ENCODE measurements at places on chromosomes 4 and X. TPM values are rescaled to one million over a fixed set of nuclear protein-coding genes. Genes with fewer than 3 reads are reported as not detected.

DNA sequence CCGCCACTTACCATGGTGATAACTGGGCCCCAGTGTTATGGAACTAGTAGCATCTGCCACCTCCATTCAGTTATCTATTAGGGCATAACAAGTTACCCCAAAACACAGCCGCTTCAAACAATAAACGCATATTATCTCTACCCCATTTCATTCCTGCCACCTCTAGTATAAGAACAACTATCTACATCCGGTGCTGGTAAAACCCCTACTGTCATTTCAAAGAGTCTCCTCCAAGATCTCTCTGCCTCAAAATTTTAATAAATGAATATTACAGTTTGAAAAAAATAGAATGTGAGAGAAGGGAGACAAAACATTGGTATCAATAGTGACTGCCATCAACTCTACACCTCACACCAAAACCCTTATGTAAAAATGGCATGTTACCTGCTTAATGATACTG, 35.5 kb upstream of the RBPJ start:
- no peak for DNase-seq

DNA sequence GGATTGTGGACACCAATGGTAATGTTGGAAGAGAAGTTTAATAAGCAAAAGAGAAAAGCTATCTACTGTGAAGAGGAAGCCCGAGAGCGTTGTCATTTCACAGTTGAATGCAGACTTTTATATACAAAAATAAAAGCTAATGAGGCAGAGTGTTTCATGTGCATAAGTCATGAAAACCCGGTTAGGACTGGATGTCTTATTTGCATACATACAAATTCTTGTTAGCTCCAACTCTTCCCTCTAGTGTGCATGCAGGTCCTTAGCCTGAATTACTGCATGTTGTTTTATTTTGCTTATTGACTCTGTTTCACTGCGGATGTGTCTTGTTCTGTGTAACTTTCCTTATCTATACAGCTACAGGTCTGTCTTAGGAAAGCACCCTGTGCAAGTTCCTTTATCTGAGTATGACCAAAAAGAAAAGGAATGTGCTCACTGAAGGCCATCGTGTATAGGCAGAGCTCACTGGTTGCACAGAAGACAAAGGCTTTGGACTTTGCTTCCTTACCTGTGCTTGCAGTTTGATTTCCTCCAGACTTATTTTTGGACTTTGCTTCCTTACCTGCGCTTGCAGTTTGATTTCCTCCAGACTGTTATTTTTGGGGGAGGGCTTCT, 25.1 kb upstream of the UGT2B11 start:
- DNase-seq, result no peak

DNA sequence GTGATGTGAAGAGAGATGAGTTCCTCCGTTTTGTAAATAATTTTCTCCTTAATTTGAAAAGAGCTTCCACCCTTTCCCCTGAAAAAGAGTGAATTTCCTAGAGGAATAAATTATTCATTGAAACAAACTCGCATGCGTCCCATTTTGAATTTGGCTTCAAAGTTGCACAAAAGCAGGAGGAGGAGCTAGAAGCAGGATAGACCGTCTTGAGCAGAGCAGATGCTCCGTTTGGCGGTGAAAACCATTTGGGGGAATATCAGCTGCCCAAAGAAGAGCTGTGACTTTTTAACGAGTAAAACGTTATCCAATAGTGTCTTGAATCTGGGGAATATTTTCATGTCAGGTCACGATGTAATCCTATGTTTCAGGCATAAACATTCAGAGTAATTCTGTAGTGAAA, 42.0 kb downstream of the FAM149A start:
- DNase-seq, result no peak

Gene GPR82
- not detected for total RNA-seq
